NCI-H2171 treated with DMSO at 0.1 percent for 48 hours (cell line): ENCODE measurements at places on chromosomes 5 and 9.

- no peak for DNase-seq
Measured at GRCh38 chr9:11549311-11549794, 936.6 kb upstream of the PTPRD start.

DNA sequence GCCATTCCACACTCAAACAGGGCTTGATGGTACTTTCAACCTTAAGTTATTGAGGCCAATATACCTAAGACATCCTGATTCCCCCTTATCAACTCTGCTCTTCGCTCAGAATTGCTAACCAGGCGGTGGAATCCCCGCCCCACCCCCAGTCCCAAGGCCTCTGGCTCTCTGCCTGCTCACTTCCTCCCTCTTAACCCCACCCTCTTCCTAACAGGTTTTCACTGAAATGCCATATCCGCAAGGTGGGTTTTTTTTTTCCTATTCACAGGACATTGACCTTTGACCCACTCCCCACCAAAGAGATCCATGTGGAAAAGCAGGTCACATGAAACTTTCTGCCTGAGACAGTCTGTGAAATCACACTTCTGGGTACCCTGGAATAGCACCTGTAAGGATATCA is 66.6 kb upstream of the IFNK start:
- DNase-seq: no peak

DNA sequence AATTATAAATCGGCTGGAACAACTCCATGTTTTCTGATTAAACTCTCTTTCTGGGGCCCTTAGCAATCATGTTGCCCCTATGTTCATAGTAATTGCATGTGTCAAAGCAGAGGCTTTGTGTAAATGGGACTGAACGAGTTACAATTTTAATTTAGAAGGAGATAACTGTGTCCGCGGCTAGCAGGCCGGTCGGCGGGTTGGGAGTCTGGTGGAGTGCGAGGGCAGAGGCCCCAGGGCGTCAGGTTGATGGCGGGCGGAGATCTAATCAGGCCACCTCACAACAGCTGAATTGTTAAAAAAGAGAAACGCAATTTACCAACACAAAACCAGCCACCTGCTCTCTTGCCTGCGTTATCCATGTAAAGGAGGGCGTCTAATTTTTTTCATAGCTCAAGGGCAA is 134.9 kb upstream of the LPCAT1 start:
- no peak for DNase-seq

- no peak for DNase-seq
Measured at GRCh38 chr5:31106278-31106677, 87.2 kb upstream of the CDH6 start.

- DNase-seq: no peak
Measured at GRCh38 chr5:98436667-98437066, 336.8 kb upstream of the RGMB start.

GRCh38 chr9:107557236-107557990 is 67.8 kb upstream of the KLF4 start:
- DNase-seq: no peak

DNA sequence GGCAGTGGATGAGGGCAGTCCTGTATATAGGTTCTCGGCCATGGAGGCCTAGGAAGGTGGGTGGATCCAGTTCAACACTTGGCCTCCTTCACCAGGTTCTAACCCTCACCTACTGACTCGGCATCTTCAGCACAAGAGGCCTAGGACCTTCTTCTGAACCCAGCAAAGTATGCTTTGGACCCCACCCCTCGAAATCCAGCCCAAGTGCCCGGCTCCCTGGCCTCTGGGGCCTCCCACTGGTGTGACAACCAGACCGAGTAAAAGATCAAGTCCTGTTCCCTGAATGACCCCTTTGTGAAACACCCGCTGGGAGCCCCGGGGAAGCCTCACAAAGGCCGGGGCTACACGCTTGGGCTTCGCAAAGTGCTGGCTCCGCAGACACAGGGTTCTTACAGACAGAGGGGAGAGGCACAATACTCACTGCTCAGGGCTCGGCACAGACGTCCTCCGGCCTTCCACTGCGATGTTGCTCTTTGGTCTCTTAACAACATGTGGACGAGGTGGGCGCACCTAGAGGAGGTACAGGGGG is 47.0 kb downstream of the CRB2 start:
- no peak for DNase-seq

- DNase-seq: no peak
Measured at GRCh38 chr5:91651704-91652103, 268.6 kb upstream of the ARRDC3 start.

DNA sequence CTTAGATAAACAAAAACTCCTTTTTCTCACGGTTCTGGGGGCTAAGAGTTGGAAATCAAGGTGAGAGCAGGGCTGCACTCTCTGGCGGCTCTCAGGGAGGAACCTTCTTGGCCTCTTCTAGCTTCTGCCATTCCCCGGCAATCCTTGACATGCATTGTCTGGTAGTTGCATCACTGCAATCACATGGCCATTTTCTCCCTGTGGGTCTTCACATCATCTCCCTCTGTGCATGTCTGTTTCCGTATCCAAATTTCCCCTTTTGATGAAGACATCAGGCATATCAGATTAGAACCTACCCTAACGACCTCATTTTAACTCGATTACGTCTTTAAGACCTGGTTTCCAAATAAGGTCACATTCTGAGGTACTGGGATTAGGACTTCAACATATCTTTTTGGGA is 129.2 kb upstream of the MAN2A1 start:
- DNase-seq: no peak

DNA sequence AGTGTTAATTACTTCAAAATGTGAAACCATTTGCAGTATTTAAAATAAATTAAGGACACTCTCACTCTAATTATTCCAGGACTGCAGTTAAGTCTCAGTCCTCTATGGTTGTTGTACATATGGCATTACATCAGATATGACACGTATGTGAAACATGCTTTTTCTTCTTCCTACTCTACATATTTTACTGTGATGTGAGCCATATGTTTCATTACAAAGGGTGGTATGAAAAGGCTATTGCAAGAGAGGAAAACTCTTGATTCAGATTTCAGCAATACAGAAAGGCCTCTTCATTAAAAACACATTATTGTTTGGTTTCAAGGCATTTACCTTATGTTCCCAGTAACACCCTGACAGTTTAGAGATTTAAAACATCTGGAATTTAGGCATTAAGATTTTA is 964.5 kb upstream of the DMAC1 start:
- DNase-seq: no peak
